Lower lobe of right lung (tissue), 2 donors: ENCODE measurements at places on chromosomes 2 and 18. TPM values are rescaled to one million over a fixed set of nuclear protein-coding genes. Genes with fewer than 3 reads are reported as not detected.

DNA sequence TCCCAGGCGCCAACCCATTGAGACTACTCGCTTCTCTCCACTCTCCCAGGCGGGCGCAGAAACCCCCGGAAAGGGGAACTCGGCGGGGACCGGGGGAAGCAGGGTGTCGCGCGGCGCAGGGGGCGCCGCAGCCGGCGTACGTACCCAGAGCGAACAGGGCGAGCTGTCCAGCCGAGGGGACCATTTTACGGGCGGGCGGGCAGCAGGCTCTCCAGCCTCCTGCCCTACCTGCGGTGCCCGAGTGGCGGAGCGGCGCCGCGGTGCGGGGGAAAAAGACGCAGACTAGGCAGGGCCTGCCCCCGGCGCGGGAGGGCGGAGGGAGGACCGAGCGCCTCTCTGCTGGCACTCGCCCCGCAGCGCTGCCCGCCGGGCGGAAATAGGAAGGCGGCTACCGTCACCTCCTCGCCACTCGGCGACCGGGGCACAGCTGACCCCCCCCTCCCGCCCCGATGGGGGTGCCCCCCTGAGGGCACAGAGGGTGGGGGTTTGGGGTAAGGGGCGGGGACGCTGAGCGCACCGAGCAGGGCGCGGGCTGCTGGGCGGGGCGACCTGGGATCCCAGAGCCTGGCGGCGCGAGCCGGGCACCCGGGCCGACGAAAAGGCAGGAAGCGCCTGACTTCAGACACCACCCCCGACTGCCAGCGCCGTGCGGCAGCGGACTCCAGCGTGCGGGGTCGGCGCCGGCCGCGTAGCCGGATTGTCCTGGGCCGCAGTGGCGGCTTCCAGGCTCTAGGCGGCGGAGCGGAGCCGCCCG is at the start of gene TGFA:
Gene TGFA, minus strand, starts transcription at position 243 of the 754 bp plus-strand sequence. Its CDS starts 59 bp downstream, at position 184.
- H3K4me1 ChIP-seq = peaks cover 25% of the 10 kb centered on the region
- H3K36me3 ChIP-seq = no peaks in the 10 kb centered on the region
- H3K4me3 ChIP-seq = peak within 1 kb of the TSS; percentile 74
- H3K27ac ChIP-seq = peak within 1 kb of the TSS; percentile 84

- H3K4me3 ChIP-seq = no peak overlapping the region
- no peaks in the 10 kb centered on the region for H3K4me1 ChIP-seq
- H3K27ac ChIP-seq = no peak overlapping the region
- H3K36me3 ChIP-seq = no peaks in the 10 kb centered on the region
- H3K27me3 ChIP-seq = no peaks in the 10 kb centered on the region
Measured at GRCh38 chr2:109392140-109392539, 221.6 kb downstream of the SEPTIN10 start.

- H3K36me3 ChIP-seq = no peaks in the 10 kb centered on the region
- peaks cover 50% of the 10 kb centered on the region for H3K4me1 ChIP-seq
- no peak overlapping the region for H3K4me3 ChIP-seq
- peaks cover 10% of the 10 kb centered on the region for H3K27me3 ChIP-seq
- peak; percentile 71 for DNase-seq
Measured at GRCh38 chr2:69309351-69310110, 77.5 kb downstream of the GFPT1 start.

DNA sequence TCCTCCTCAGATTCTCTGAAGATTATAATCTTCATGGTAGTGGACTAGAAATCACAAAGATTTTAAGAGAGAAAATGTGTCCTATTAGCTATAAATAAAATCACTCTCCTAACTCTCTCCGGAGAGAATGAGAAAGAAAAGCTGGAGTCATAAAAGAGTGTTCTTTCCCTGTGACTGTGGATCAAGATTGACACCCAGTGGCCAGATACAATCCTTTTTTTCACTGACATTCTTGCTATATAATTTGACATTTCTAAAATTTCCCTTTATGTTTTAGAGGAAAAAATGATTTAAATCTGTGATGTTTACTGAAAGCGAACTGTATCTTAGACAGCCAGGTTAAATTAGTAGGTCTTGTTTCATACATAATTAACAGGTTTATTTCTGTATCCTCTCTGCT is 35.4 kb upstream of the LRP2 start:
- no peaks in the 10 kb centered on the region for H3K27me3 ChIP-seq
- DNase-seq = no peak
- no peak overlapping the region for H3K4me3 ChIP-seq
- H3K36me3 ChIP-seq = no peaks in the 10 kb centered on the region

GRCh38 chr2:151766437-151767153 is 32.3 kb upstream of the NEB start:
- no peak for DNase-seq
- no peak overlapping the region for H3K4me3 ChIP-seq
- H3K4me1 ChIP-seq = peaks cover 11% of the 10 kb centered on the region
- H3K27me3 ChIP-seq = no peaks in the 10 kb centered on the region
- H3K27ac ChIP-seq = no peak overlapping the region

DNA sequence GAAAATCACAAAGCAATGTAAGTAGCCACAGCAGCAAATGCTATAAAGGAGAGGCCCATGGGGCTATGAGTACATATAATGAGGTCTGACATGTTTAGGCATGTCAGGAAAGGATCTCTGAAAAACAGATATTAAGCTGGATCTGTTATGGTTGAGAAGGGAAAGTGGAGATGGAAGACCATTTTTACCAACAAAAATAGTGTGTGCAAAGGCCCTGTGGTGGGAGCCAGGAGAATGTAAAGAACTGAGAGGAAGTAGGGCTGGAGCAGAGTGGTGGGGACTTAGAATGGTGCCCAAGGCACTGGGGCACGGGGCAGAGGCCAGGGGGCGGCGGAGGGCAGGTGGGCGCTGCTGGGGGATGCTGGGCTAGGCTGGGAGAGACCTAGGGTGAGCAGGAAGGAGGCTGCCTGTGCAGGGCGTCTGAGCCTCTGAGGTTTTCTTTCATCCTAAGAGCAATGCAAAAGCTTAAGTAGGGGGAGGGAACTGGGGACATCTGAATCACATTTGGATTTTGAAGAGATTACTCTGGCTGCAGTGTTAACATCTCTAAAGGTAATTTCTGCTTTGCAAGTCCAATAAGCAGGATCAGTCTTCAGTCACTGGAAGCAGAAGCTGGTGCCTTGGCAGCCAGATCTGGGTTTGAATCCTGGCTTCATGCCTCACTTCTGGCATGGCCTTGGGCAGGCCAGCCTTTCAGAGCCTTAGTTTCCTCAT is 4.9 kb upstream of the AGFG1 start:
- H3K27ac ChIP-seq = no peak overlapping the region
- H3K27me3 ChIP-seq = no peaks in the 10 kb centered on the region
- H3K4me1 ChIP-seq = peaks cover 4% of the 10 kb centered on the region
- H3K36me3 ChIP-seq = no peaks in the 10 kb centered on the region
- no peak overlapping the region for H3K4me3 ChIP-seq
- no peak for DNase-seq

The GPBAR1 gene
- 4.6 TPM for total RNA-seq

- H3K27ac ChIP-seq = no peak overlapping the region
- no peak for DNase-seq
- H3K4me3 ChIP-seq = no peak overlapping the region
- H3K27me3 ChIP-seq = no peaks in the 10 kb centered on the region
Measured at GRCh38 chr2:68658266-68658665, 14.9 kb downstream of the PROKR1 start.

- no peak for DNase-seq
- H3K4me1 ChIP-seq = no peaks in the 10 kb centered on the region
- no peaks in the 10 kb centered on the region for H3K36me3 ChIP-seq
- no peak overlapping the region for H3K4me3 ChIP-seq
- no peak overlapping the region for H3K27ac ChIP-seq
Measured at GRCh38 chr2:120988700-120989511, 253.2 kb downstream of the GLI2 start.
